ENCODE measurements at places on chromosomes 12 and 14.

GRCh38 chr14:70871001-70871400 lies 36.3 kb upstream of the PCNX1 start:
- DNase-seq, result no peak

GRCh38 chr14:100007254-100007653 lies 58.0 kb upstream of the EVL start:
- no peak for DNase-seq

DNA sequence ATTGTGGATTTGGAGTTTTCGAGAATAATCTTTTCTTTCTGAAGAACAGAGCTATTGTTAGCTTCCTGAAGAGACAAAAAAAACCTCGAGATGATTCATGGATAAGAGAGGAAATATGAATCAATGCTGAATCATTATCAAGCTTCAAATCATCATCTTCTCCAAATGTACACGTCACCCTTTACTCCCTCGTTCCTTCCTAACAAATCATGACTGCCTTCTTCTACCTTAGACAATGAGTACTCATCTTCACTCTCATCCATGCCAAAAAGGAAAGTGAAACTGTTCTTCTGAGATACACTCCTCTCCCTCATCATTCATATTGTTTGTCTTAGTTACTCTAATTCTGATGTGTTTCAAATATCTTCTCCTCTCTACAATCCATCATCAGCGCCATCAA lies 1115.8 kb upstream of the ATXN7L3B start:
- DNase-seq, result no peak

DNA sequence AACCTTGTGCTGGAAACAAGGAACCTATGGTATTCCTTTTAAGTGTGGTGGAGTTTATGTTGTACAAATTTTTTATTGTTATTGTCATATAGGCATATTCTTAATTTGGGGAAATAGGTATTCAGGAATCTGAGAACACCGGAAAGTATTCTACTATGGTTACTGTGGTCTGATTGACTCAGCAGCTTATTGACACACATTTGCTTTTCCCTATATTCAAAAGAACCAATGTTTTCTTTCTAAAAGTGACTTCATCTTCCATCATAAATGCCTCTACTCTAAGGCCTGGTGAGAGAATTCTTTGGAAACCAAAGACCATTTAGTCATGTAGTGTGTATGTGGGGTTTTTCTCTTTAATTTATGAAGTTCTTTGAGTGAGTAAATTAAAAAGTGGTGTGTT lies 474.8 kb downstream of the TMTC2 start:
- DNase-seq, result no peak

DNA sequence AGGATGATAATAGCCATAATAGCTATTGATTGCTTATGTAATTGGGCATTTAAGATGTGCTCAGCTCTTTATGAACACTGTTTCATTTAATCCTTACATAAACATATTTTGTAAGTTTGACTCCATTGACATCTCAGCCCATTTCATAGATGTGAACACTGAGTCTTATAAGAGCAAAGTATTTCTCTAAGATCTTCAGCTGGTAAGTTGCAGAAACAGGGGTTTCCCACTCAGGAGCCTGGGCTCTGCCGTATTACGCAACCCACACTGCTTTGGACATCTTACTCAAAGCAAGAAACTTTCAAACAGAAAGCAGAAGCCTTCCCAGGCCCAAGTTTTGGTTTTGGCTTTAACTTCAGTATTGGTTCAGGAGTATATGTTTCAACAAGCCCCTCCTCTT lies 705.1 kb downstream of the MED13L start:
- DNase-seq, result no peak

- no peak for DNase-seq
These were observed 41.1 kb downstream of the GNG2 start for GRCh38 chr14:51901475-51902024.

DNA sequence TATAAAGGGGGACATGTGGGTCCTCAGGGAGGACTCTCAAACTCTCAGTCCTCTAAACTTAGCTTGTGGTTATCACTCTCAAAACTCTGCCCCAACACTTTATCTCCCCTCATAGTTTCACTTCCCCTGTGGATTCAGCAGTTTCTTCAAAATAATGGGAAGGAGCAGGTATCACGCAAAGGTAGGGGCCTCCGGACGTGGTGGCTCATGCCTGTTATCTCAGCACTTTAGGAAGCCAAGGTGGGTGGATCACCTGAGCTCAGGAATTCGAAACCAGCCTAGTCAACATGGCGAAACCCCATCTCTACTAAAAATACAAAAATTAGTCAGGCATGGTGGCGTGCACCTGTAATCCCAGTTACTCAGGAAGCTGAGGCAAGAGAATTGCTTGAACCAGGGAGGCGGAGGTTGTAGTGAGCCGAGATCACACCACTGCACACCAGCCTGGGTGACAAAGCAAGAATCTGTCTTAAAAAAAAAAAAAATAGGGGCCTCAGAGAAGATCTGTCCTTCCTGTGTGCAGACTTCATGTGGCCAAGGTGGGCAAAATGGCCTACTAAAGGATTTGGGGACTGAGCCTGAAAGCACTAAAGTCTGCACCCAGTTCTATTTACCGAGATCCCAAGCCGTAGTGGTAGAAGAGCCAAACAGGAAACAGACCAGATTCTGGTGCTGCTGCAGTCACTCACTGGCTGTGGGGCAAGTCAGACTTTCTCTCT lies 6.4 kb downstream of the ITGB7 start:
- DNase-seq, result peak; percentile 46

- DNase-seq, result no peak
These were observed 34.5 kb downstream of the SCARB1 start for GRCh38 chr12:124829008-124829707.

- no peak for DNase-seq
These were observed 37.4 kb downstream of the ISCA2 start for GRCh38 chr14:74531006-74531405.

- no peak for DNase-seq
These were observed 435.4 kb upstream of the STXBP6 start for GRCh38 chr14:25485381-25485780.

DNA sequence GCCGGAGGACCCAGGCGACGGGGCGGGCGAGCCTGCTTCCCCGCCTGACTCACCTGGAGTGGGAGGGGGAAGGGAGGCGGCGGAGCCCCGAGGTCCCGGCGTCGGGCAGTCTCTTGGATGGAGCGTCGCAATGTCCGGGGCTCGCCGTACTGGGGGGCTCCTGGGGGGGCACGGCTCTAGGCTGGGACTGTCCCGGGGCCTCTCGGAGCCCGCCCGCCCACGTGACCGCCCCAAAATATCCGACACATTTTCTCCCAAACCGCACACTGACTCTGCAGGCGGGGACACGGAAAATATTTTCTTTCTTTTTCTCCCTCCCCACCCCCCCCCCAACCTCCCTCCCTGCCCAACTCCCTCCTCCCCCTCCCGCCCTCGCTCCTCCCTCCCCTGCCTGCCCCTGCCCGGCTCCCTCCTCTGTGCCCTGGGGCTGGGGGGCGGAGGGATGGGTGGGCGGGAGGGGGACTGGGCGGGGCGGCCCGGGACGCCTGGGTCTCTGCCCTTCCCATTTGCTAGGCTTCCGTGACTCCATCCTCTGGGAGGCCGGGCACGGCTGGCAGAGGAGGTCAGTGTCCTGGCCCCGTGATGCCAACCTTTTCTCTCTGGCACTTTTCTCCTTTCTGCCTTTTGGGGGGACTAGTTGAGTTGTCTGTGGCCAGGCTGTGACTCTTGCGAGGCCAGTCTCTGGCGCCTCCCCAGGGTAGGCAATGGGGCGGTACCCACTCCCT lies at the start of gene RARG:
Gene RARG, minus strand, starts transcription at position 289 of the 725 bp plus-strand sequence. CDS start 4,664 bp downstream, outside the sequence.
- DNase-seq, result peak; percentile 73

GRCh38 chr12:117850048-117850447 lies 118.7 kb downstream of the KSR2 start:
- DNase-seq, result no peak

GRCh38 chr14:60206837-60207533 lies 41.8 kb upstream of the DHRS7 start:
- DNase-seq, result no peak

DNA sequence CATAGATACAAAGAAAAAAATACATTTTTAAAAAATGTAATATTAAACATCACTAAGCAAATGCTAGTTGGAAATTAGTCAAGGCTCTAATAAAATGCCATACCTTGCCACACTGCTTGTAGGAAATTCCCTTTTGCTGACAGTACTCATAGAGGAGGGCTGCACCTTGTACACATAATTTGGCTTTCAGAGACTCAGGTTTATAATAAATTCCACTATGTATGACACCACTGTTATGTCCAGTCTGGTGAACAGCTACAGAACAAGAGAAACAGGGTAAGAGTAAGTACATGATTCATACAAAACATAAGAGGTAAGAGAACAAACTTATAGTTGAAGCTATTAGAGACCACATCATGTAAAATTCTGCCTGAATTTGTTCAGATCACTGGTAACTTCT lies 10.1 kb downstream of the L2HGDH start:
- DNase-seq, result no peak

- no peak for DNase-seq
These were observed 37.5 kb downstream of the GALC start for GRCh38 chr14:87955501-87955900.

- DNase-seq, result no peak
These were observed 10.9 kb upstream of the SYCP3 start for GRCh38 chr12:101750152-101750551.

DNA sequence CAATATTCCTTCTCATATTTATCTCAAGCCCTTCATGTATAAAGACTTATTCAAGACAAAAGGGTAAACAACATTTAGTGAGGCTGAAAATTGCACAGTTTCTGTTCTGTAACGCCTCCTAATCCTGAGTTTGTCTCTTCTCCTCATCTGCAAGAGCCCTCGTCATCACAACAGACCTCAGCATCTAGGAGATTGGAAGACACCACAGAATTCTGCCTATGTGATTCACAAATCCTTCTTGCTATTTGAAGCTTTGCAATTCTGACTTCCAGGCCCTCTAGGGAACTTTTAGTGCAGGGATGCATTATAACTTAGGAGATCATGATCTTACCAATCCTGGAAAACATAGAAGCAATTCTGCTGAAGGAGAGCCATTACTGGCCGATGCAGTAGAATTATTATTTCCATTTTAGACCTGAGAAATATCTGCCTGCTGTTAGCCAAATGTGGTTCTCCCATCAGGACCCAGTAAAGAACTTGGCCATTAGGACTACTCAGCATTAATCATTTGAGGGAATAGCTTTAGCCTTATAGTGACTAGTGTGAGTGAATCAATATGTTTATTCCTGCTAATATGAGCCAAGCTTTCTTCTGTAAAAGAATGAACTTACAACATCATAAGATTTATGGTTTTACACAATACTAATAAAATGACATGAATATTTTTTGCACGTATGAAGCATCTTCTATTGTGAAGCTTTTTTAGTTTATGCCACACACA lies 119.5 kb downstream of the ANO4 start:
- no peak for DNase-seq

GRCh38 chr14:28762955-28763326 lies 3.6 kb upstream of the FOXG1 start:
- no peak for DNase-seq

- no peak for DNase-seq
These were observed 401.4 kb downstream of the RPL10L start for GRCh38 chr14:46250113-46250703.

DNA sequence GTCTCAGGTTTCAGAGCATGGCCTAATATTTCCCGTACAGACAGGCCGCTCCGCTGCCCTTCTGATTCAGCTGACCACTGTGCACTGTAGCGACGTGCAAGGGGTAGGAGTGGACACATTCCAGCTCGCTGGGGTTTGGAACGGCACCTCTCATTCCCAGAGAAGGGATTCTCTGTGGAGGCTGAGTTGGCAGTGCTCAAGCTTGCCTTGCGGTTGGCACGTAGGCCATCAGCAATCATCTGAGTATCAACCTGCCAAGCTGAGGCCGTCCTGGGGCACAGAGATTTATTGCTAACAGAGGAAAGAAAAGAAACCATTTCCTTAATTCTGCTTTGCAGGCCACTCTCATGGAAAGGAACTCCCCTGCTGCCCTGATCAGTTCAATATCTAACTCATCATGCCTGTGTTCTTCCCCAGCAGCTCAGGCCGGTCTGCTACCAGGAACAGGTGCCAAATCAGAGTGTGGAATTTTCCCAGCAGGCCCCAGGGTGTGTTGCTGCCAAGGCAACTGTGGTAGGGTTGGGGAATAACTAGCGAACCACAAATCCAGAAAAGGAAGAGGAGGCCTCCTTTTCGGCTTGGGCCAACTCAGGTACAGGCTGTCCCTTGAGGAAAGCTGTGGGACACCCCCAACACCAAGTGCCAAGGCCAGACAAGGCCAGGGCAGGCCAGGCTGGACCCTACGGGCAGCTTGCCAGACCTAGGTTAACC lies 92.5 kb downstream of the SSPN start:
- DNase-seq, result no peak

DNA sequence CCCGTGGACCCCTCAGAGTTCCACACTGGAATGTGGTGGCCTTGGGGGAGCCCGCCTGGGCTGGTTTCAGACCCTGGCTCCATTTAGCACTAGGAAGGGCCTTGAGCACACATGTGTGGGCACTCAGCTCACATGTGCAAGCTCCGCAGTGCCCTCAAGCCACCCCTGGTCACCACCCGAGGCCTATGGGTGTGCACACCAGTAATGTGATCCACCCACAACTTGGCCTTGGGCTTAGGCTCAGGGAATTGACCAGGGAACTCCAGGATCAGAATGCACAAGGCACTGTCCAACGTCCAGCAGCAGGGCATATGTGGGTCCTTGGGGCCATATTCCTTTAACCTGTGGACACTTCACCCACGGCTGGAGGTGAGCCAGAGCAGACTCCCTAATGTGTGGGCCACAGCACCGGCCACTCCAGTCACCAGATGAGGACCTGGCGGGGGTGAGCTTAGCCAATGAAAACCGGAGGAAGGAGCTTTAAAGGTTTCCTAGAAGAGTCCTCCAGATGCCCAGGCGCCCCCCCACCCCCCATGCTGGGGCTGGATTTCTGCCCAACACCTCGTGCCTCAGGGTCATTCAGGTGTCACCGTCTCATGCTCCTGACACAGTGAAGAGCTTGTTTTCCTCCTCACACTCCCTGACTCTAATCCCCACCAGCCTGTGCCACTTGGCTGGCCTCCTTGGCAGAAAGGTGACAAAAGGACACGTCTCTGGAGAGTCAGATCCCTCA lies 209.2 kb downstream of the ZFP36L1 start:
- no peak for DNase-seq

DNA sequence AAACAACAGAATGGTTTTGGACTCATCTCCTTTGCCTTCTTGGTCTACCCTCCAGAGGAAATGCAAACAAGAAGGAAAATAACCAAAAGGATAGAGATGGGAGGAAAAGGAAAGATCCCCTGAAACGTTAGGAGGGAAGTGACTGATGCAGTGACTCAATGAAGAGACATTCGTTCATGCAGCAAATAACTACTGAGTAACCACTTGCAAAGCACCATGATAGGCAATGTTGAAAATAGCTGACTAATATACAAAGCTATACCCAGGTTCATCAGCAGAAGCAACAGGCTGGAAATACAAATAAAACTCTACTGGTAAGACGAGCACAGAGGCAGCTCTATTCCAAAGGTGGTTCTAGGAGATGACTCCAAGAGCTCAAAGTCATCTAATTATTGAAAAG lies 41.8 kb downstream of the R3HDM2 start:
- no peak for DNase-seq

DNA sequence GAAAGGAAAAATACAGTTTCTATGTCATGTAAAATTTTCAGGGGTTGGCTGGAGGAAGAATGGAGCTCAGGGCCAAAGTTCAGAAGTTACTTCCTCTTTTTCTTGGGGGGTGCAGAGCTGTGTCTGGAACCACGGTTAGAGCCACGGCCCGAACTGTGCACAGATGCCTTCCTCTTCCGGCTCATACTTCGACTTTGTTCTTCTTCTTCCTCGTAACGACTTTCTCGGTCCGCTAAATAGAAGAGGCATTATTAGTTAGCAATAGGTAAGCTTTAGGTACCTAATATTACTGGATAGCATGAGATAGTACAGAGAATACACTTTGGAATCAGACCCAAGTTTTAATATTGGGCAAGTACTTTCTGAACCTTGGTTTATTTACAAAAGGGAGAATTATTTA lies 31.2 kb downstream of the SUPT16H start:
- no peak for DNase-seq

- DNase-seq, result no peak
These were observed 51.8 kb downstream of the PELI2 start for GRCh38 chr14:56170028-56170427.

Data from activated naive CD4-positive, alpha-beta T cell treated with anti-CD3 and anti-CD28 coated beads, Interleukin-2, amount 50 U/mL, for 16 hours (primary cell).